HS-27A (cell line): ENCODE measurements at places on chromosomes 4 and X.
A peak's percentile ranks its signal among the peaks of the same experiment; 100 is the strongest.

DNA sequence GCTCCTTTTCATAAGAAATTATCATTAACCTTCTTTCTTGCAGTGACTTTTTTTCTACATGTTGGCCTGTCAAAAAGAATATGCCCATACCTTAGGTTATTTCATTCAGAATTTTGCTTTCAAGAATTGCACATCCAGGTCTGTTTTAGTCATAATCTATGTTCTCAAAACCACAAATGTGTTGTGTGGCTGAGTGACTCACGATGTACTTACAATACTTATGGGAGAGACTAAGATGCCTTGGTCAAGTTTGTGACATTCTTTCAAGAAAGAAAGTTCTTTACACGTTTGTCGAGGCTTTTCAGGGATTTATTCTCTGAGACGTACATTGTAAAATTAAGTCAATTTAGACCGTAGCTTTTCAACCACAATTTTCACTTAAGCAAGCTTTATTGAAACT, 396.7 kb downstream of the FSTL5 start:
- DNase-seq: peak; percentile 3

GRCh38 chrX:694800-695199, 64.2 kb downstream of the SHOX start:
- no peak for DNase-seq

GRCh38 chrX:97790850-97791249, 907.1 kb downstream of the RPA4 start:
- DNase-seq: no peak

DNA sequence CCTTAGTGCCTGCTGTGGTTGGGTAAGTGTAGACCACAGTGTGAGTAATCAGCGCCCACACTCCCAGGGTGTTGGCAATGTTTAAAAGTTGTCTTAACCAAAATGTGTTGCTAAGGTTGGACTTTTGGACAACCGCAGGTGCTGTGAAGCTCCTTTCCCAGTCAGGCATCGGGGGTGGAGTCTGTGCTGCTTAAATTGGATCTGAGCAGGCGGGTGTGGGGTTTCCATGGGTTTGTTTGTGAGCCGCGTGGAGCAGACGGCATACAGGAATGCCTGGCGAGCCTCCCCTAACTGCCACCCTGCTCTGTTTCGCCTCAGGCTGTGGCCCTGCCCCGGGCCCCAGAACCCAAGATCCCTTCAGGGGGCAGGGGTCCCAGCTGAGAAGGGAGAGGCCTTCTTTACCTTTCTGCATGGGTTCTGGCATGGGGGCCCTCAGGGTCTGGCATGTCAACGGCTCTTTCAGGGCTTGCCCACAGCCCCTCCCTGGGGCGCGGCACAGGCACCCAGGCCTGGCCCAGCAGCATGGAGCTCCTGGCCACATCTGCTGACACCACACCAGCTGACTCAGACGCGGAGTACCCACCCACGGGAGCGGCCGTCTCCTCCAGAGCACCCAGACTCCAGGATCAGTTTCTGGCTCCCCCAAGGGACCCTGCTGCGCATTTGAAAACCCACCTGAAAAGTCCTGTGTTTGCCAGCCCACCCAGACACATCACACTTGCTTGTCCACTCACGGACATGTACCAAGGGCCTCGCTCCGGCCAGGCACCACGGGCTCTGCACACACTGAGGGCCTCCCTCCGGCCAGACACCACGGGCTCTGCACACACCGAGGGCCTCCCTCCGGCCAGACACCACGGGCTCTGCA, 5.1 kb upstream of the SPON2 start:
- DNase-seq: no peak

DNA sequence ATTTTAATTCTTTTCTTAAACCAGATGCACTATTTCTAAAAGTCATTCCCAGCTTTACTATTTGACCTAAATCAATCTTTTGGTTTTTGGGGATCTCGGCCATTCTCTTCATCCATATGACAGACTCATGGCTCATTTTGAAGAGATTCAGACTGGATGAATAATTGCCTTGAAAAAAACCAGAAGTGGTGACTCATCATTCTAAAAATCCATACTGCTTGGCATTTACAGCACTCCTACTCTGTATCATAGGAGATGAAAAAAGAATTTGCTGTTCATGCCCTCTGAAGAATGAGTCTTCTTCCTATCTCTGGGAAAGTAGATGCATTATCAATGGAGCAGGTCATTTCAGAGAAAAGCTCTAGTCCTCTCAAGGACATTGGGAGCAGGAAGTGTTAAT, 220.5 kb upstream of the RPS6KA3 start:
- peak; percentile 29 for DNase-seq

DNA sequence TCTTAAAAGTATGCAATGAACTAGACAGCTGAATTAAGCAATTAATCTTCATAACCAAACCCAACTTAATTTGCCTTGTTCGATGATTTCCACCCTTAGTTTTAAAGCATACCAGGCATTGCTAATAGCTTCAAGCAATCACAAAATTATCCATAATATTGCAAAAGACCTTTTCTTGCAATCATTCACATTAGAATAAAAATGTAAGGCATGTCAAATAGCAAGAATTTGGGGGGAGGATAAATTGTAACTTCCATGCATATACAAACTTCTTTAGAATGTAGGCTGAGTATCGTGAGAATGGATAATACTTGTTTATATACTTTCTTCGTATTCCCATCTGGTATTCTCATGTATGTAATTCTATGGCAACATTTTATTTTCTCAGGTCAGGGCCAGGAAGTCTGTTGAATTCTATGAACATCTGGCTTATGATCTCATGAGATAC, 28.7 kb upstream of the BMP2K start:
- no peak for DNase-seq

DNA sequence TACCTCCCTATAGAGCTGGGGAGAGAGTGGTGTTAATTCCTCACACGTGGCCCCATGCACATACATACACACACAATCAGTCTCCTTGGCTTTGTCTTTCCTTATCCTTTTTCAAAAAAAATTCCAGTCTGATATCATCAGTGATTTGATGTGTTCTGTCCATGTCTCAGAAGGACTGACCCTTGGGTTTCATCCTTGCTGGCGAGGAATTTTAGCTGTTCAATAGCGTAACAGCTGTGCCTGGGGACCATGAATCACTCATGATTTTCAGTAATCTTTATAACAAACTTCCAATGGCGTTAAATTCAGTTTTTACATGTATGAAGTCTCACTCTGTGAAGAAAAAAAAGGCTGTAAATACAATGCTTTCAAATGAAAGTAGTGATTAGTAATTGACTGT, 204.6 kb downstream of the RBMX2 start:
- no peak for DNase-seq

DNA sequence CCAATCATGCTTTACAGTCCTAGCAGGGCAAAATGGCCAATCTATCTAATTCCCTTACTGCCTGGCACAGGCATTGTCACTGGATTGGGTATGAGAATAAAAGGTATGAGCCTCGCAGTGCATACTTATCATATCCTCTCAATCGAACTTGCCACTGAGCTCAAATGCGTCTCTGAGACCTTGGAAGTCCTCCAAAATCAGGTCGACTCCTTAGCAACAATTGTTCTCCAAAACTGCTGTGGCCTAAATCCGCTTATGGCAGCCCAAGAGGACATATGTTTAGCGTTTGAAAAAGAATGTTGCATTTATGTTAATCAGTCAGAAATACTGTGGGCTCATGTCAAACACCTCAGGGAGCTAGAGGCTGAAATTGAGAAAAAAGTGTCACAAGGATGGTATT, 69.7 kb downstream of the SPIN4 start:
- DNase-seq: no peak

DNA sequence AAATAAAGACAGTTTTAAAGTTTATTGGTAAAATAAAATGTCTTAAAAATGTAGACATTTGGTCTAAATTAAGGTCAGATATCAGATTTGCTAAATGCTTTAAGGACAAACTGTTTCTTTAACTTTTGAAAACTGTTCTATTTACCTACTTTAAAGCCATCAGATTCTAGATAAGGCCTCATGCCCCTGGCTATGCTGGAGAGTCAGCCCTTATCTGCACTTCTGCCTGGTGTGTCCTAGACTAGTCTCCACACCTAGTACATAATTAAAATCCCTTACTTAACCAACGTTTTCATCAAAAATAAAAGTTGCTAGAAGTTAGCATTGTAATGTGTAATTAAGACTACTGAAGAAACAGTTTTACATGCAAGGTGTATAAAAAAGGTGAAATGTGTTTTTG, 25.6 kb downstream of the HSD17B11 start:
- DNase-seq: no peak

GRCh38 chr4:70099206-70099605, 49.0 kb downstream of the HTN1 start:
- no peak for DNase-seq

GRCh38 chrX:24153796-24154189, 4.3 kb downstream of the ZFX start:
- no peak for DNase-seq

- DNase-seq: no peak
These were observed 262.0 kb downstream of the PPP1R2C start for GRCh38 chrX:42515939-42516338.

GRCh38 chr4:123159479-123159878, 237.1 kb upstream of the NUDT6 start:
- DNase-seq: no peak

DNA sequence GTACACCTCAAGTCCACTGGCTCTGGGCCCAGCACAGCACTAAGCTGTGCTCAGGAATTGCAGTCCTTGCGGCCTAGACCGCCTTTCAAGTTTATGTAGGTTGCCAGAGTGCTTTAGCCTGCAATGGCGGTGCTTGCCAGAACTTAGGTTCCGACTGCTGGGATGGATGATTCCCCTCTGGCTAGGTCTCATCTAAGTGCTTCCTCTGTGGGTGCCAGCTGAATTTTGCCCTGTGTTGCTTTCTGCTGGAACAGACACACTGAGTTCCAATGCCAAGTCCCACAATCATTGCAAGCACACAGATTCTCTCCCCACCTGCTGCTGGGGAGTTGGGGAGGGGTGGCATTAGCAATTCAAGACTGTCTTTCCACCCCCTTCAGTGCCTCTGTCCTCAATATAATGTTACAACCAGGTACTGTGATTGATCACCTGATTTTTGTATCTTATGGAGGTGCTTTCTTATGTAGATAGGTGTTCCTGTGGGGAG, 129.5 kb downstream of the GRID2 start:
- DNase-seq: no peak

DNA sequence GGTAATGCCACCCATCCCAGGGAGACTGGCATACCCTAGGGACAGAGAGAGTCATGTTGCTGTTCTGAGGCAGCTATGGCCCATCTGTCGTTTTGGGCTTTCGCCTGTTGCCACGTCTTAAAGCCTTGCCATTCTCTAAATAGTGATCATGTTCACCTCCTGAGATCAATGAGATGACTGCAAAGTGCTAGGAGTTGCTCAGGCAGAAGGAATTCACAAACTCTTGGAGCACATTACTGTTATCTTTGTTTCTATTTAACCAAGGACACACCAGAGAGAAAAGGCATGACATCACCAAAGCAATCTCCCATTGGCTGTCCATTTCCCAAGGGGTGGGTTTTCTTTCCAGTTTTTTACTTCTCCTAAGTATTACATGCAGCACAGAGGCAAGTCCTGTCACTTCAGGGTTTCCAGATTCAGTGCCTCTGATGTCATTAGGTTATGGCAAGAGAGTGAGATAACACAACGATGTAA, 37.1 kb upstream of the SETD7 start:
- peak; percentile 62 for DNase-seq

DNA sequence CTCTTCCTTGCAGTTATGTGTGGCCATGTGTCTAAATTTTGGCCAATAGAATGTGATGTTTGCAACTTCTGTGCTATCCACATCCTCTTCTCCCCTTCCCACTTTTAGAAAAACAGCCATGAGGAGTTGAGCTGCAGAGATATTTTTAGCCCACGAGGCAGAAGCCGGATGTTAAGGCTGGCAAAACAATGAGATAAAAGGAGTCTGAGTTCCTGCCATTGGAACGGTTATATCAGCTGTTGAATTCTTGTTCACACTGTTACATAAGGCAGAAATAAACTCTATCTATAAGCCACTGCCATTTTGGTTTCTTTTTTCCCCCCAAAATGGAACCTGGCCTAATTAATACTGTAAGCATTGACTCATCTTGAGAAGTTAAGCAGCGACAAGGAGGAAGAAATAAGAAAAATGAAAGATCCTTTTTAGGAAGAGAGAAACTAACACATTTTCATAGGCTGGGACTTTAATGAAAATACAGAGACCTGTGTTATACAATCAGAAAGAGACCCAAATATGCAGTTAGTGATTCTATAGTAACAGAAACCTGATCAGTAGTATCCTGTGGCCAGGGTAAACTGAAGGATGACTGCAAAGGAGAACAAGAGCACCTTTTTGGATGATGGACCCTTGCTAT, 200.5 kb downstream of the INPP4B start:
- DNase-seq: no peak

- DNase-seq: no peak
These were observed 9.3 kb upstream of the PRMT9 start for GRCh38 chr4:147693218-147693617.

DNA sequence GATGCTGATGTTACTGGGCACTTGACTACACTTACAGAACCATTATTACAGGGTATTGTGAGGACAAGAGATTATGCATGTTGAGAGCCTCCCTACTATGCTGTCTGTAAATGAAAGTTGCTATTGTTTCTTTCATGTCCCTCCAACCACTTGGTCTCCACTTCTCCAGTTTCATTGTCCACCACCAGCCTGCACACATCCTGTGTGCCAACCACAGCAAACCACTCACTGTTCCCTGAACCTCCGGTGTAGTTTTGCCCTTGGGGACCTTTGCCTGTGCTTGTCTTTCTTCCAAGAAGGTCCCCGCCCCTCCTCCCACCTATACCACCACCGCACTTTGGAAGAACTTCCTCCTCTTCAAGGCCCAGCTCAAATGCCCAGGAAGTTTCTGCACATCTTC, 43.1 kb upstream of the AFF2 start:
- DNase-seq: no peak

DNA sequence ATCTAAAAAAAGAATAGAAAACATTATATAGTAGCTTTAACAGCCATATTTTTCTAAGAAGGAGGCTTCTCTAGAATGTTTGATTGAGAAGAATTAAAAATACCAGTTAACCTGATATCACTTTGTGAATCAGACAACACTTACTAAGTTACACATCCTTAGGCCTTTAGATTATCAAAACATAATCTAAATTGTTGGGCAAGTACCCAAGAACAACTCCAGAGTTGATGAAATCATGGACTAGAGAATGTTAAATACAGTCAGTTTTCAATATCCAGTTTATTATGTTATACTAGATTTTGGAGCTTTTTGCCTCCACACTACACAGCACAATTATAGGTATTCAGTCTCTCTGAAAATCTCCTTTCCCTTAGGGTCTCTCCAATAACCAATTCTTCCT, 39.6 kb downstream of the ARL13A start:
- DNase-seq: no peak

DNA sequence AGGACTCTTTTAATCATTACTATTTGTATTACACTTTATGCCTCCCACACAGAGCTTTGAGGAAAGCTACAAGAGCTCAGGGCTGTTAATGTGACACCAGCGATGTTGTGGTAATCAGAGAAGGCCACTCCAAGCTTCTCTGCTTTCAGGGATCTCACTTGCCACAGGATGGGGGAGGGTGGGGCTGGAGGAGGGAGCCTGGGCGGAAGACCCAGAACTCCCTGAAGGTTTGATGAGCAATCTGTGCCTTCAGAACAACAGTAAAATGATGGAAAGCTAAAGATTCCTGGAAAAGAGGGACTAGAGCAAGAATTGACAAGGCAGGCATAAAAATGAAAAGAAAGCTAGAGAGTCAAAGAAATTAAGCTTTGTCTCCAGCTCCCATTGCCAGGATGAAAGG, 75.6 kb downstream of the MAML3 start:
- DNase-seq: no peak

- DNase-seq: no peak
These were observed 76.8 kb upstream of the MCF2 start for GRCh38 chrX:139784807-139785206.

- DNase-seq: no peak
These were observed 714.2 kb upstream of the LCORL start for GRCh38 chr4:18735740-18736268.

GRCh38 chrX:68840256-68840655, 11.4 kb downstream of the EFNB1 start:
- no peak for DNase-seq
